Activated gamma-delta T cell treated with anti-CD3 and anti-CD28 coated beads, Interleukin-2, amount 50 U/mL, for 16 hours (primary cell): ENCODE measurements at places on chromosomes 3 and 15.

- DNase-seq = no peak
Measured at GRCh38 chr3:14411166-14411526, 8.7 kb downstream of the SLC6A6 start.

DNA sequence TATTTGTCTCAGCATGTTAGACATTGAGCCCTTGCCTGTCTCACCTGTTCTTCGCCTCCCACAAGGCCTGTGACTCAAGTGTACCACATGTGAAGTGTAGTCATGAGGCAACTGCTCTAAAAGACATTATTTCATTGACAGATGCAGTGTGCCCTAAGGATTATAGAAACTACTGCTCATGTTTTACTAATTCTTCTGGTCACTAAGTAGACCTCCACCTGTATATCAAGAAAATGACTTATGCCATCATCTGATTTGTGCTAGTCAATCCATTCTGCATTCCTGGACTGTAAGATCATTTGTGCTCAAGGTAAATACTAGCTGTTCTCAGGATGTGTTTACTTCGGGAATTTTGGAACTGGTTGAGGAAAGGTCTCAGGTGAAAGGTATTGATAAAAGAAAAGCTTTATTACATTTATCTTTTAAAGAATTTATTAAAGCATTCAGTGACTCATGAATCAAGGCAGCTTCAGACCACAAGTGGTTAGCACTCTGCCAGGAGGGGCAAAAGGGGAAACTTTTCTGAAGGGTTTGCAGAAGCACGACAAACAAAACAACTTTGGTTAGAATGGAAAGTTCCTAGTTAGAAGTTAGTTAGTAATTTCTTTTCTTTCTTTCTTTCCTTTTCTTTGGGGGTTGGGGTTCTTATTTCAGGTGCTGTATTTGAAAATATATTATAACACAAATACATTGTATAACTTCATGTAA is 465.3 kb upstream of the CBLB start:
- DNase-seq = peak; percentile 35

DNA sequence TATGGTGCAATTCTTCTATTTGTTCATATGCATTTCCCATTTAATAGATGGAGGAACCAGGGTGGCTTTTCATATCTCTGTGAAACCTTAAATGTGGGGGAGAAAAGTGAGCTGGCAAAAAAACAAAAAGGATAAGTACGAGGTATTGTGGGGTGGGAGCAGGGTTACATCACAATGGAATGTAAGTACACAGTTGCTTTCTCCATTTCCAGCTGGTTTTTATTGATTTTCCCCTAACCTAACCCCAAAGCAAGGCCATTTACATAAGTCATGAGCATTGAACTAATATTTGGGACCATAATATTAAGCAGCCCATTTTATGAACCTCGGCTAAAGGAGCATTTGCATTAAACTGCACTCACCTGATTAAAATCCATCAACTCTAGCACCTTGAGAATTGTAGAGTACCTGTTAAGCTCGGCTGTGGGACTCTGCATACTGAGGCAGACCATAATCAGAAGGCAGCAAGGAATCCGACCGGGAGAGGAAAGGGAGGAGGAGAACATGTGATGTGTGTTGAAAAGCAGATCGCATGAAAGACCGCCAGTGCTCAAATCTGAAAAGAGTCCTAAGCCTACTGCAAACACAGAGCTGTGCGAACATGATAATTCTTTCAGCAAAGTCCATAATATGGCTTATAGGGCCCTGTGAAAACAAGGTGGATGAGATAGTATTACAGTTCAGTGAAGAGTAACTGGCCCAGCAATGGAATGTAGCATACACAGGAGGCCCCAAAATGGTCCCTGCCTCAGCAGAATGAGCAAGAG is 513.4 kb downstream of the FHIT start:
- no peak for DNase-seq

DNA sequence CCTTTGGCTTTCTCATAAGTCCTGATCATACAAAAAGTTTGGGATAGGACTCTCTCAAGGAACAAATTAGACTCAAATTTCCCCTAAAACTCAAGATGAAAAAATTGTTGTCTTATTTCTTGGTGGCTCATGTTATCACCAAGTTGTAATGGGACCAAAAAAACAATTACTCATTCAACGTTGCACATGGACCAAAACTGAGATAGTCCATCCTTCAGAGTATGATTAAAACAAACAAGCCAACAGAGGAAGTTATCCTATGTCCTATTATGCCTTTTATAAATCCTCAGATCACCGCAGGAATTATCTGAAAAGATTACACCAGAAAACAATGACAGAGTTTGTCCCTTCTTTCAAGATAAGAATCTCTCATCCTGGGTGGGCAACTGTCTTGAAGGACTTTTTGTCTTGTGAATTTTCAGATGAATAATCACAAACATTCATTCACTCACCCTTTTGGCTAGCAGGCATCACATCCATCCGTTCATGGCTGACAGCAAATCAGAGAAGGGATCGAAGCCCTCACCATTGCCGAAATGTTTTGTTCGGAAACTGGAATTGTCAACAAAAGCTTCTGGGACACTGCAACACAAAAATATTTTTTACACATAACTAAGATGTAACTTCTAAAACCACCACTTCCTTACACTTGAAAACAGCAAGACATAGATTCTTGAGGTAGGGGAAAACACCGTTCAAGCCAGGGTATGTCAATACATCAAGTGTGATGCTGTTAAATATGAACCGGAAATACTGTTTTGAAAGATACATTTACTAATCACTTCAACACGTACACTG is 90.4 kb downstream of the FOXP1 start:
- DNase-seq = no peak

DNA sequence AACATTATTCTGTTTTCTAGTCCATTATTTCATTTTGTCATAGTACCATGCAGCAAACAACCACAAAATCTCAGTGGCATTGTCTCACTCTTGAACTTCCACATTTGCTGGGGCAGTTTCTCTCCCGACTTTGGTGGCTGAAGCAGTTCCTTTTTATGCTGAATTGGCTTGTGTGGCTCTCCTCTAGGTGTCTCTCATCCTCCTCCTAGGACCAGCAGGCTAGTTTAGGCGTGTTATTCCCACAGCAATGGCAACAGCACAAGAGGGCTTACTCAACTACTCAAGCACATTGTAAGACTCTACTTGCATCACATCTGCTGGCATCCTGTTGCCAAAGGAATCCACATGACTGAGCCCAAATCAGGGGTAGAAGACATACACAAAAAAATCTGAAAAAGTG is 201.8 kb upstream of the KCNH8 start:
- DNase-seq = no peak

GRCh38 chr15:100515758-100516157 is 13.0 kb downstream of the CERS3 start:
- DNase-seq = no peak

DNA sequence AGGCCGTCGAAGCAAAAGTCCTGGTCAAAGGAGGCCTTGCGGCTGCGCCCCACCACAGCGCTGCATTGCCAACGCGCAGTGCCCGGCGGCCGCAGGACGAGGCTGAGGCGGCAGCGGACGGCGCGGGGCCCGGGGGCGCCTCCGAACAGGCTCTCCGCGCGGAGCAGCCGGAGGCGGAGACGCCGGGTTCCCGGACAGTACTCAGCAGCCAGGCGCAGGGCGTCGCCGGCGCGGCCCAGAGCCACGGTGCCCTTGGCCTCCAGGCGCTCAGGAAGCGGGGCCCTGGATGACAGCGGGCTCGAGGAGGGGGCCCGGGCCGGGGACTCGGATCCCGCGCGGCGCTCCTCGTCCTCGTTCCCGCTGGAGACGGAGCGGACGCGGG is 1.1 kb downstream of the C2CD4B start:
- no peak for DNase-seq

DNA sequence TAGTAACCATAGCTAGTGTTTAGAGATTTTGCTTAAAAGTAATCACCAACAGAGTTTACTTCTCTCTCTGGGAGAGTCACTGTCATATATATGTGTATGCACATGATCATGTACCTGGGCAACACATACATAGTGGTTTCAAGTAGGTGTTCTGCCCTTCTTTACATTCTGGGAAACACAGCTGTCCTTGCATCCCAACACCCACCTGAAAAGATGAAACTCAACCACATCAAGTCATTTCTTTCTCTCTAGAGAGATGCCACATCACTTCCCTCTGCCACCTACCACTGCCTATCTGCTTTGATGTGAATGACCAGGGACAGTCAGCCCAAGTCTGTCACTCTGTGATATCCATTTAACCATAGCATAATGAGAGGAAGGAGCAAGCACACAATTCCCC is 155.8 kb upstream of the GADL1 start:
- no peak for DNase-seq

DNA sequence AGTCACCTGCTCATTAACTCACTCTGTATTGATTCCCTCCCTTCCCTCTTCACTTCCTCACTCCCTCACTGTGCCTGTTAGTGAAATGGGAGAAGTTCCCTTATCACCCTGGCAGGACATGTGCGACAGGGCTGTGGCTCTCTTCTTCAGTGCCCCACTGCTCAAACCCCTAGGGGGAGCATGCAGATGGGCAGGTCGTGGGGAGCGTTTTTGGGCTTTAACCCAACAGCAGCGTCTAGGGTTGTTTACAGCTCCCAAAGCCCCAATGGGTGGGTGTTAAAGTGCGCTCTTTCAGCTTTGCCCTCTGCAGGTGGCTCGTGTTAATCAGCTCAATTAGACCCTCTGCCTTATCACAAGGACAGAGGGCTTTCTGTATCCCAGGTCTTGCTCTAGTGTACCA is 447.8 kb upstream of the PROK2 start:
- DNase-seq = no peak

- DNase-seq = peak; percentile 53
Measured at GRCh38 chr3:157239082-157239704, 79.2 kb upstream of the CCNL1 start.

DNA sequence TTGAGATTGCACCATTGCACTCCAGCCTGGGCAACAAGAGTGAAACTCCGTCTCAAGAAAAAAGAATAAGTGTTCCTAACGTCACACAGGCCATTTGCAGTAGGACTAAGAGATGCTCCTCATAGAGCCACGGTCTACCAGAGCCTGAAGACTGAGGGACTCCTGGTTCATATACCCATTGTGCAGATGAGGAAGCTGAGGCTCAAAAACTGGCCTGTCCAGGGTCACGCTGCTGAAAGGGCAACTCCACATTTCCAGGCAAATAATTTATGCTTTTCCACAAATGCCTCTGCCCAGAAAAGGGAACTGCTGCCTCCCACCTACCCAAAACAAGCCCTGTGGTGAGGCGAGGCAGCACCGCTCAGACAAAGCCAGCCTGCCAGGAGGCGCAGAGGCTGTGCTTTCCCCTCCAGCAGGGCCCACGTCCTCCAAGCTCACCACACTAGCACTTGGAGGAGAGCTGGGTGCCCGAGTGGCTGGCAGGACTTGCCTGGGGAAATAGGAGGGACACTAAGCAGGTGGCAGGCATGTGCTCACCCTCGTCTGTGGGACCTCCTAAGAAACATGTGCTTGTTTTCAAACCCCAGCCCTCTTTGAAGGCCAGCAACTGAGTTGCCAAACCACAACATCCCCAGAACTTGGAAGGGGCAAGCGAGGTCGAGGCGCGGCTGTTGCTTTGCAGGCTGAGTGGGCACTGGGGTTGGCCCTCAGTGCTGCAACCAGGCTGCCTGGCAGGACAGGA is 195.6 kb downstream of the XXYLT1 start:
- DNase-seq = no peak

DNA sequence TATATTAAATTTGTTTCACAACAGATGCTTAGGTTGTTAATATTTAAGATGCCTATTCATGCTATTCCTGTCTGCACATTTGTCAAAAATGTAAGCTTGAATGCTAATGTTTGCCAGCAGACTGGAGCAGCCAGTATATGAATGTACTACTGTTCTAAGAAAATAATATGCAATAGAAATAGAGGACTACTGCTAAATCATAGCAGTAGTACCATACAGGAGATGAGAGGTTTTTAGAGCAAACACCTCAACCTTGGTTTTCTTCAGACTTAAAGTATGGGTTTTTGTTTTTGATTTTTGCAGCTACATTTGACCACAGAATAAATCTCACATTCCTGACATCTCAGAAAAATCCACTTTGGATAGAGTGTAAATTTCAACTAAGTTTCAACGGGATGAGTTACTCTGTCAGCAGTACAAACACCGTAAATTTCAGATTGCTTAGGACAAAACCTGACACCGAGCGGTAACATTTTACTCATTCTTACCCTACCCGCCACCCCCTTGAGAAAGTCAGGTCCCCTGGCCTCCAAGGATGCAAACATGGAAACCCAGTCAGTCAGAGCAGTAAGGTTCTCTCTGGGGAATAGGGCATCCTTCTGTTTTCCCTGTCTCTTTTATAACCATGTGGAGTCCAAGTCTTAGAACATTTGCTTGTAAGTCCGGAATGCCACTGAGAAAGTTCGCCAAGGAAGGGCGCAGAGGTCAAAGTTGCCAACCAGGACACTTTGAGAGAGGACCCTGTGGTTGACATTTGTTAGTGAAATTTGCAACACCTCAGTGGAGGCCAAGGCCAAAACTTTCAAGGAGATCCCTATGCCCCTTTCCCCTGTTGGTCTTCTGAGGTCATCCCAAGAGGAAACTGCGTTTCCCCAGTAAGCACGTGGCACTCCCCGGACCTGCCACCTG is 17.9 kb upstream of the SATB1 start:
- DNase-seq = no peak

GRCh38 chr3:27610800-27611525 is 111.2 kb downstream of the EOMES start:
- no peak for DNase-seq

GRCh38 chr3:125280668-125281361 is 68.3 kb upstream of the SLC12A8 start:
- DNase-seq = no peak

DNA sequence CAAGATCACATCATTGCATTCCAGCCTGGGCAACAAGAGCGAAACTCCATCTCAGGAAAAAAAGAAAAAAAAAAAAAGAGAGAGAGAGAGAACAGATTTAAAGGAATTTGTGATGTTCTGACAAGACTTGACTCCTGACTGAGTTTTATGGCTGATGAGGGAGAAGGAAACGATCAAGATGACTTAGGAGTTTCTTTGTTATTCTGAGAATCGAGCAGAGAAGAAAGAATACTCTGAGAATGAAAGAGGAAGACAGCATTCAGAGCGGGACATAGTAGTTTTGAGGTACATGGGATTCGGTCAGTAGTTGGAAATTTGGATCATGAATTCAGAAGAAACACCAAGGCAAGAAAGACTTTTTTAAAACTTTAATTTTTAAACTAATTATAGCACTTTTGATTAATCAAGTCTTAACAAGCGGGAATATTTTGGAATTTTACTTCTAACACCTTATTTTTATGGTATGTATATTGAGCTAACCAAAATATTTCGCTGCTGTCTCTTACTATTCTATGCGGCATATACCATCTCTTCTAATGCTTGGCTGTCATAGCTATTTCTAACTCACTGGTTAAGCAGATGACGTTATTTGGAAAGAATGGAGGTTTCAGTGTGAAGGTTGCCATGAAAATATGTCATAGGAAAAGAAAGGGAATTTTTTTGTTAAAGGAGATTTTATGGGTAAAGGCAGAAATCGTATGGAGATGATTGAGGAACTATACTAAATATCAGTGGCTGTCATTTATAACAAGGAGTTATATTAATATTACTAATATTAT is 644.1 kb downstream of the RBMS3 start:
- no peak for DNase-seq

- no peak for DNase-seq
Measured at GRCh38 chr3:61181874-61182273, 69.4 kb downstream of the FHIT start.
